ENCODE measurements at places on chromosomes 3 and 15.

DNA sequence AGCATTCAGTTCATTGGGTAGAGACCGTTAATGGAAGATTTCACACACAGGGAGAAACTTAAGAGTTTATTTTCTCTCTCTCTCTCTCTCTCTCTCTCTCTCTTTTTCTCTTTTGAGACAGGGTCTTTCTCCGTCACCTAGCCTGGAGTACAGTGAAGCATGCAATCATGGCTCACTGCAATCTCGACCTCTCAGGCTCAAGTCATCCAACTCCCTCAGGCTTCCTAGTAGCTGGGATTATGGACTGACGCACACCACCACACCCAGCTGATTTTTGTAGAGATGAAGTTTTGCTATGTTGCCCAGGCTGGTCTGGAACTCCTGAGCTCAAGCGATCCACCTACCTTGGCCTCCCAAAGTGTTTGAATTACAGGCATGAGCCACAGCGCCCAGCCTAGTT lies 1.6 kb downstream of the WDR72 start:
- no peak for DNase-seq

DNA sequence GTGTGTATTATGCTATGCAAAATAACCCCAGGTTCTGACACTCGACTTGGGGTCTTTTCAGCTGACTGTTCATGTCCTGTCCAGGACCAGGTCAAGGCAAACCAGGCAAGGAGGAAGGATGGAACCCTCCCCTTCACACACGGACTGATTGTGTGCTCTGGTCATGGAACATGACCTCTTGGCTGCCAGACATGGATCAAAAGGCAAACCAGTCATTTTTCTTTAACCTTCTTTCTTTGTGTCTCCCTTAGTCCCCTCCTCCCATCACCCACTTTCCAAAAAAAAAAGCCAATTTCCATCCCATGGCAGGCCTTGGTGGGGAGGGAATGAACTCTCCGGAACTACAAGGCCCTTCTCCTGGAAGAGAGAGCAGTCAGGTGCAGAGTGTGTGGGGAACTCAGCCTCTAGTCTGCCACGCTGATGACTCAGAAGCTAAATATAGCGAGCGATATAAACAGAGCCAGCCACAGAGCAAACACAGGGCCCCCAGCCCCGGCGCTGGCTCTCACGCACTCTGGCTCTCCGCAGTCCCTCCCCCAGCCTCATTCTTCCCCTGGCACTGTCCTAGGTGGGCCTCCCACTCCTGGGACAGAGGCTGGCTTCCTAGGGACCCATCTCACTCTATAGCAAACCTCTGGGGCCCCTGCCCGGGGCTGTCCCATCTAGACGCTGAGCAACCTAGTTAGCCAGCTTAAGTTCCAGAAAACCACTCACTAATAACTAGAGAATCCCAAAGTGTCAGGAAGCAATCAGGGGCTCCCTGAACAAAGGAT lies 10.0 kb downstream of the BMF start:
- peak; percentile 40 for DNase-seq

DNA sequence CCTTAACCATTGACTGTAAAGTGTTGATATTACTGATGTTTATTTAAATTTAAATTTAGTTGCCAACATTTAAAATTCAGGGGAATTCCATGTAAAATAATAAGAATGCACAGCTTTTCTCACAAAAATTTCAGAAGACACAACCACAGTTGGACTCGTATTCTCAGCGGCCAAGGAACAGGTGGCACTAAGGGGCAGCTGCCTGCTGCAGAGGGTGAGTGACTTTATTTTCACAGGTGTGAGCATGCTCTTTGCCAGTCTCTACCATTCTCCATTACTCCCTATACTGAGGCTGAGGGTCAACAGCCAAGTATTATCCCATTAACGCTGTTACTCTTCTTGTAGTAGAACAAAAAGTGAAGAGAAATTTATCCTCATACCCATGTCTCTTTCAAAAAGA lies 92.1 kb upstream of the GADL1 start:
- DNase-seq, result no peak

GRCh38 chr3:76367281-76367680 lies 581.9 kb upstream of the ZNF717 start:
- no peak for DNase-seq

DNA sequence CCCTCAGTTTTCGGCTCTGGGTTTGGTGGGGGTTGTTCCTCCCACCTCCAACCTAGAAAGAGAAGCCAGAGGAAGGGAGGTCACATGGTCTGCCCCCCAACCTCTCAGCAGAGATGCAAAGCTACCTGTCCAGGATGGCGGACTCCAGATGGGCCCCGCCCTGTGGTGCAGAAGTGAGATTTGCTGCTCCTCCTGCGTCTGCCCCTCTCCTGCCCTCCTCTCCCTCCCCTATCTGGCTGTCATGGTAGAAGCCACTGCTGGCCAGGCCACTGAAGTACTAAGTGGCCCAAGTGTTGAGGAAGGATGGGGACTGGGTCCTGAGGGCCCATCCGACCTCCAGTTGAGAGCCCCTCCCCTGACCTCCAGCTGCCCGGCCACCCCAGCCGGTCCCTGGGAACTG lies 2.1 kb upstream of the SEMA3B start:
- DNase-seq, result no peak

DNA sequence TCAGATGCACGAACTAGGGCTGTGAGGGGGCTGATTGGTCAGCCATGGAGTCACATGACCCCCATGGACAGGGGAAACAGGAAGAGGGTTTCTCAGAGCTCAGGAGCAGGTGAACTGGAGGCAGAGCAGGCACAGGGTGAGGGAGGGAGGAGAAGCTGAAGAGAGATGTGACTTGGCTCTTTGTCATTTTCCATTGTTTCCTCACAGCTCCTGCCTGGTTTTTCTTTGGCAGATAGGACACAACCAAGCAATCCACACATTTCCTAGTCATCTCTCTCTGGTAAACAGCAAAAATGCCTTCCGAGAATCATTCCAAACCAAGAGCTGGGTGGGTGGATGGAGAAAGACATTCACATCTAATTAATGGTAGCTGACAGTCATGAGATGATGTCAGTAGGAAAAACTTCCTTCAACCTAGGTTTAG lies 43.4 kb upstream of the LMCD1 start:
- no peak for DNase-seq

DNA sequence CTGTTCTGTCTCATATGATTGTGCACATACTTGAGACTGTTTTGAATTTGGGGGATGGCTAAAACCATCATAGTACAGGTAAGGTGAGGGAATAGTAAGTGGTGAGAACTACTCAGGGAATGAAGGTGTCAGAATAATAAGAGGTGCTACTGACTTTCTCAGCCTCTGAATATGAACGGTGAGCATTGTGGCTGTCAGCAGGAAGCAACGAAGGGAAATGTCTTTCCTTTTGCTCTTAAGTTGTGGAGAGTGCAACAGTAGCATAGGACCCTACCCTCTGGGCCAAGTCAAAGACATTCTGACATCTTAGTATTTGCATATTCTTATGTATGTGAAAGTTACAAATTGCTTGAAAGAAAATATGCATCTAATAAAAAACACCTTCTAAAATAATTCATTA lies 5.1 kb downstream of the CCR5 start:
- DNase-seq, result no peak

DNA sequence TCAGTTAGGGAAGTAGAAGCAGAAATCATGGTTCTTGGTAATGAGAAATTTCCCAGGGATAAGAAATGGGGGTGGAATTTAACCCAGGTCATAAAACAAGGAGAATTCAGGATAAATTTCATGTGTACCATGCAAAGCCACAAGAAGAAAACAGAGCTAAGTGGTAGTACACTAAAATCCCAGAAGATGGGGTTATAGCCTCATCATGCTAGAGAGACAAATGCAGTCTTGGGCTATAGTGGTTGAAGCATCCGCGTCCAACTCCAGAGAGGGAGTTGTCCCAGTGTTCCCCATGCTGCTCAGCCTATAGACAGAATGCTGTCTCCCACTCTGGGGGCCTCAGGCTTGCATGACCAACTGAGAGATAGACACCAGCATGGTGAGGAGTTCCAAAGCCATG lies 36.2 kb upstream of the CLRN1 start:
- DNase-seq, result no peak

GRCh38 chr15:94231723-94232468 lies 535 bp downstream of the MCTP2 start:
- no peak for DNase-seq

DNA sequence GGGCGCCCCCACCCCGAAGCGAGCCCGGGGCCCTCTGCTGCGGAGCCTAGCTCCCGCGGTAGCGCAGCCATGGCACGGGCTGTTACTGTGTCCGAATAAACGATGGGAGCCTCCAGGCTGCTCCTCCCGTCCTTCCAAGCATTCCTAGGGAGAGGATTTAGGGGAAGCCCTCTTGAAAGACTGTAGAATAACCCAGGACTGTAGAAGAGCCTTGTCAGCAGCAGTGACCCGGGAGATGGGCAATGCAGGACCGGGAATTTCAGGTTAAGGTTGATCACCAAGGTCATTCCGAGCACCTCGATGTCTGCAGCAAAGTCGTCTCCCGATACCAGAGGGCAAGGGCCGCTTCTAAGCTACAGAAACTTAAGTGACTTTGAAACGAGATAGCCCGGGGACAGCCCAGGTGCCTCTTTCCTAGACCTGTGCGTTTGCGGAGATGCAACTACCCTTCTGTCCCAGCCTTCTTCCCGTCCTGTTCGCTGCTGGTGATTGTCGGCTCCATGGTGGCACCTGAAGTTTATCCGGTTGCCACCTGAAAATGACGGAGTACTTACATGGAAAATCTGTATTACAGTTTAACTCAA lies 753 bp upstream of the MYO5A start:
- peak; percentile 19 for DNase-seq

- no peak for DNase-seq
Measured at GRCh38 chr3:174198199-174198598, 660.9 kb upstream of the NAALADL2 start.

DNA sequence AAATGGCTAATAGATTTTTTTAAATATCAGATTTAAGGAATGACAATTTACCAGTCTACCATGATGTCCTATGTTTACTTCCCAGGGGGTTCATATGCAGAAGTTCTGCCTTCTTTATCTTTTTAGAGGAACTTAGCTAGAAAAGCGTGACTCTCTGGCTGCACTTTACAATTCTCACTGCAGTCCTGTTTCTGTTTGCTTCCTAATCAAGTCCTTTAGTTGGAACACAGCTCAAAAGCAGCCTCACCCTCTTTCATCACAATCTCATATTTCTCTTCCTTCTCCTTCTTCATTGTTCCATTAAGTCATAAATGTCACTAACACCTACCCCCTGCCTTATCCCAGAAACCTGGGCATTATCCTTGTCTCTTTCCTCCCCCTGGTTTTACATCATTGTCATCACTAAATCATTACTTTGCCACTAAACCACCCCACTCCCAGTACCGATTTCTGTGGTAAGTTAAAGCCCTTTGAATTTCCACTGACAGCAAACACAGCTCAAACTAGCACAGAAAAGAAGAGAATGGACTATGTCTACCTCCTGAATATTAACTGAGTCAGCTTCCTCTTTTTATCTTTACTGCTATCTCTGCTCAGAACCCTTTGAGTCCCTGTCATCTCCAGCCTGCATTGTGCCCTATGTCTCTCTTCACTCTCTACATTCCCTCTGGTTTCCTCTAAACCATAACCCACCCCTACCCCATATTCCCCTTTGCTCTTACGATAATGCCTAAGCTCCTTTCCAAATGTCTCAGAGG lies 13.8 kb upstream of the PPP4R2 start:
- no peak for DNase-seq

- DNase-seq, result no peak
Measured at GRCh38 chr3:125236331-125236903, 23.9 kb upstream of the SLC12A8 start.

GRCh38 chr3:180747805-180748361 lies 68.6 kb upstream of the CCDC39 start:
- DNase-seq, result no peak

DNA sequence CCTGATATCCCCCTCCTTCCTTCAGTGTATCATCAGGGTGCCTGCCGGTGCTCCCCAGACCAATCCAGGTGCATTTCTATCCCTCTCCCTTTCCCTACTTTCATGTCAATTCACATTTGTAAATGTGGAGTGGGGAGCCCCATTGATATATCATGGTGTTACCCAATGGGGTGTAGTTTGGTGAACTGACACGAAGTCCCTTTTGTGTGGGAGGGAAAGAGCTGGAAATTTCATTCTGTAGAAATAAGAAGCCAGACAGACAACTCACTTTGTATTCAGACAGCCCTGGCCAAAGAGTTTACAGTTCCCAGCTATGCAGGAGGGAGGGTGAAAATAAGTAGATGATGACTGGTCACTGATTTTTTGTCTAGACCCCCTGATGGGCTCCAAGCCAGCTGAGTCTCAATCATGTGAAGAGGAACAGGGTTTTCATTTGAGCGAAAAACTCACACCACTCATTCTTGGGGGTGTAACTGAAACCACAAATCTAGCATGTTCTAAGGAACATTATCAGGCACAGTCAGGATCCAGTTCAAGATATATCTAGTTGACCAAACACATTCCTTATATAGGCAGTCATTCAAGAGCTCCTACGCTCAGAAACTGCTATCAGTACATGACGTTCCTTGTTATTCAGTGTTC lies 58.9 kb downstream of the LMCD1 start:
- no peak for DNase-seq

DNA sequence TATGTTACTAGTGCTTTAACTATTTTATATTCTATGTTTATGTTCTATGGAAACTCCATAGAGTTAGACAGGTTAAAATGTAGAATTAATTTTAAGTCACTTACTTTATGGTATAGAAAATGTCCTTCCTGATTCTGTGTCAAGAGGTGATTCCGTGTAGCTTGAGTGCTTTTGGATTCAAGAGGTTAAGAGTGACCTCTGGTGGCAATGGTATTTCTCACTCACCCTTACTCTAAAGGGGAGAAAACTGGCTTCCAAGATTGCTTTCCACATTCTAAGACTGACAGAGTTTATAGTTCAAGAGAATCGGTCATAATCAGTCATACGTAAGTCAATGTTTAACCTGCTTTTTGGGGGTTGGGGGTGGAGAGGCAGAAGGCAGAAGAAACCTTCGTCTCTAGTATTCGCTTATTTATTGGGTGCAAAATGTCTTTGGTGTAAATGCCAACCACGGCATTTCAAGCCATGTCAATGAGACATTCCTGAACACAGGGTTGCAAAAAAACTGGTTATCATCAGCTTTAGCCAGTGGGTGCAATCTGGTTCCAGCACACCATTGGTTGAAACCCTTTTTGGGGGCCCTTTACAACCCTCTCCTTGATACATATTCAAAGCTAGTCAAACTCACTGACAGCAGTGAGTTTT lies 92.0 kb upstream of the VGLL3 start:
- DNase-seq, result no peak

DNA sequence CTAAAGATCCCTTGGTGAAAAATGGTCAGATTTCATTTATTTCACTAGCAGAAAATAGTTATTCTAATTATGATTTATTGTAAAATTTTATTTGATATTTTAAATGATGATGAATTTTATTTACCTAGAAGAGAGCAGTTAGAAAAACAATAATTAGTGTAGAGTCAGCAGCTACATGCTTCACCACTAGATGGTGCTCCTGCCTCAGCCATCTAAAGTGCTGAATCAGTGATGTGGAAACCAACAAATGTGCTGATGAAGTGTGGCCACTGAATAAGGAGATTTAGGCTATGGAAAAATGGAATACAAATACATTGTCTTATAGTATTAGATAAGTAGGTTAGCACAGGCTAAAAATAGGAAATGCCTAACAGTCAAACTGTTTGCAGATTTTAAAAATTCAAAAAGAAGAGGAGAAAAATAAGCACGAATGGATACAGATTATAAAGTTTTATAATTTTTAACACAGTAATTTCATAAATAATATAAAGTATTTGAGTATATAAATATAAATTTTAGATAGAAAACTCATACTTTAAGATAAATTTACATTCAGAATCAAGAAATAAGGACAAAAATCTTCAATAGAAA lies 109.8 kb downstream of the PPP2R3A start:
- DNase-seq, result peak; percentile 69

All from T-helper 1 cell (primary cell).